Activated T-cell treated with anti-CD3 and anti-CD28 coated beads, Interleukin-2, amount 50 U/mL, for 72 hours (primary cell): ENCODE measurements at places on chromosomes 11 and 22.

DNA sequence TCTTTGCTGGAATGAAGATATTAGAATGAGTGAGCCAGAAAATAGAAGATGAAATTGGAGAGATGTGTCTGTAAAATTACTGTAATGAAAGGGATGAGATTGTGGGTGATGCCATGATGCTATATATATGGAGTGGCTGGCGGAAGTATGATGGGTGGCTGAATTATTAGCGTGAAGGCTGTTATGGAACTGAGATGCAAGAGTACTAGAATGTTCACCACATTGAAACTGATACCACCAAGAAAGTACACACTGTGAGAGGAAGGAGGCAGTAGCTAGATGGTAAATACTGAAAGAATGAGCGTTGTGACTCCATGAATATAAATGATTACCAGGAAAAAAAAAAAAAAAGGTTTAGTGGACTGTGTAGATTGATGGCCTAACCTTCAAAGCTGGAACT is 411.9 kb downstream of the CNTN5 start:
- no peak for DNase-seq

- no peak for DNase-seq
Measured at GRCh38 chr11:111870522-111870885, 877 bp downstream of the ALG9 start.

GRCh38 chr11:43381802-43382201 is 23.1 kb downstream of the TTC17 start:
- no peak for DNase-seq

DNA sequence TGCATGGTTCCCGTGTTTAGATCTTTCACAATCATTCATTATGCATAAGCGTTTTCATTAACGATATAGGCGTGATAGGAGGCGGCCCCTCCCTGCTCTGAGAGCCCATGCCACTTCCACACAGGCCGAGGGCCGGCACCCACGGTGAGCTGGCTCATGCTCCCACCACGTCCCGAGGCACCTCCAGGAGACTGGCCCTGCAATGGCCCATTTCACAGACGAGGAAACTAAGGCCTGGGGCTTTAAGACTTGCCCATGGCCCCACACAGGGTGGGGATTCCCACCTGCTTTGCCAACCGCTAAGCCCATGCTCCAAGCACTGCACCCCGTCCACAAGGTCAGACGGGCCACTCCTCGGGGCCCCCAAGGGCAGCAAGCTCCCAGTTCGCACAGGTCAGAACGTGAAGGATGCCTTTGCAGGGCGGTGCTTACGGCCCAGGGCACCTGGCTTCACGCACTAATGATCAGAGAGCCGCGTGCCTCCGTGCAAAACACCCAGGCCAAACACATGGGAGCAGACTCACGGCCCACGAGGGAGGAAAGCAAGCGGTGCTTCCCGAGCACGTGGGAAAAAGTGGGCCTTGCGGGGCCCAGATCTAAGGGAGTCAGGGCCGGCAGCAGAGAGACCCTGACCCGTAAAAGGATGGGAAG is 8.3 kb downstream of the OSBPL5 start:
- DNase-seq: no peak

DNA sequence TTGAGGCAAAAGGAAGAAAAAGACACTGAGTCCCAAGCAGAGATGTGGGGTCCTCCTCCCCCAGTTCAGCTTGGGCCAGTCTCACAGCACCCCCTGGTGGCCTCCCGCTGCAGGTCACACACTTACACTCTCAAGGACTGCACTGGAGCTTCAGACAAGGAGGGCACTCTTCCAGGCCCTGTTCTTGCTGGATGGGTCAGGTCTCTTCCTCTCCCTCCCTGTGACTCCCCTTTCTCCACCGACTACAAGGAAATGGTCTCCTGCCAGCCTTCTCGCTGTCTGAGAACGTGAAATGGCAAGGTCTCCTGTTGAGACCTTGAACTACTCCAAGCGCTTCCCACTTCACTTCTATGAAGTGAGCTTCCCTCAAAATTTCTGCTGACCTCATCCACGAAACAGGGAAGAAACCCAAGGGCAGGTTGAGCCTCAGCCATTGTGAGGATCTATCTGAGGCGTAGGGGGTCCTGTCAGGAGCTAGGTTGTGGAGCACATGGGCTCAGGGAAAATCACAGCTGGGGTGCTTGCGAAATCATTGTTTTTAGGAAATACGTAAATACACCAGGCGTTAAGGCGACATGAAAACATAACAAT is 11.2 kb upstream of the IGLL1 start:
- DNase-seq: peak; percentile 63

DNA sequence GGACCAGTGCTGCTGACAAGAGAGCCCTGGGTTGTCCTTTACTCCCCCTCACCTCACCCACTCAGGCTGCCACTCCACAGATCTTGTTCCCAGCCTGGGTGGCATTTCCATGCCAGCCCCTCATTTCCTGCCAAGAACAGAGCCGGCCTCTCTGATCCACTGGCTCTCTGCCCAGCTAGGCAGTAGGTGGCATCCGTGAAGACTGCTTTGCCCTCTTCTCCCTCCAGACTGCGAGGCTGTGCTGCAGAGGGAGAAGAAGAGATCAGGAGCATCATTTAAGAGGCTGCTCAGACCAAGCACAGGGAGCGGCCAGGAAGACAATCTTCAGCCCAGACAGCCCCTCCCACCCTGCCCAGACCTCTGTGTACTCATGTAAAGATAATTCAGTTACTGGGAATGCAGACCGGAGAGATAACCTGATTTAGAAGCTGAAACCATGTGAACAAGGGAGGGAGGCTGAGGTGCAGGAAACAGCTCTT is 126.9 kb upstream of the NCAM1 start:
- DNase-seq: no peak

DNA sequence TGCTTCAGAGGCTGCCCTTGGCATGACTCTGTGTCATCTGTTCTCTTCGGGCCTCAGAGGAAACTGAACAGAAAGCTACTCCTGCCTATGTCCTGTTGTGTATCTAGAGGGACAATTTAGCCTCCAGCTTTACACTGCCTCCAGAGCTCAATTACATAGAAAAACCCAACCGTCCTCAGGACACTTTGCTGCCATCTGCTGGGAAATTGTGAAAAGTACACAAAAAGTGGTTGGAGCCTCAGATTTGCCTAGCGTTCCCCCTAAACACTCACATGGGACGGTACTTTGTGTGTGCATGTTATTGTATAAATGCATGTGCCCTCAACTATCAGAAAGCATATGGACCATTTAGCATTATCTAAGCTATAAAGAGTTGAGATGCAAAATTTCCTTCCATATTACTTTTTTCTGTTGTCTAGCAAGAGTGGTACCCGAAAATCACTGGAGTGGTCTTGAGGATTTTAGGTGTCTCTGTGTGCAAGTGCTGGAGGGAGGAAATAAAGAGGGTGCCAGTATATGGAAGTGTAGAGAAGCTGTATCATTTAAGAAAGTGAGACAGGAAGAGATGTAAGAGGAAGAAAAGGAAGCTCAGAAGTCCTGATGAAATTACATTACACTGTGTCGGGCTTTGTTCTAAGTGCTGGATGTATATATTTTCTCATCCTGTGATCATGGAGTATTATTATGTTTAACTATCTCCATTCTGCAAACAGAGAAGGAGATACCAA is 8.7 kb upstream of the MS4A4E start:
- DNase-seq: peak; percentile 23

DNA sequence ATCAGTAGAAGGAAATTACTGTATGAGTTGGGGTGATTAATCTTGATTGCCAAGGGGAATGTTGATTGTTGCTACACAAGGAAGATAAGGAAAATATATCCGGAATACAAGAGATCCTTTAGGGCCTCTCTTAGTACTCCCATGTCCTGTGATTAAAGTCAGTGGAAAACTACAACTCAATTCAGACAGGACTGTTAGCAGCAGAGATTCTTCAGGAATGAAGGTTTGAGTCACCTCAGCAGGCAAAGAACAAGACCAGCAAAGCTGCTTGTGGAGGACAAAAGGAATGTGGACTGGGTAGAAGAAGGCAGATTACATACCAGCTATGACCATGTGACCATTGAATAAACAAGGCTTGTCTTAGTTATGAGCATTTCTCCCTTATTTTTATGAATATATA is 478.2 kb downstream of the BUD13 start:
- DNase-seq: no peak

DNA sequence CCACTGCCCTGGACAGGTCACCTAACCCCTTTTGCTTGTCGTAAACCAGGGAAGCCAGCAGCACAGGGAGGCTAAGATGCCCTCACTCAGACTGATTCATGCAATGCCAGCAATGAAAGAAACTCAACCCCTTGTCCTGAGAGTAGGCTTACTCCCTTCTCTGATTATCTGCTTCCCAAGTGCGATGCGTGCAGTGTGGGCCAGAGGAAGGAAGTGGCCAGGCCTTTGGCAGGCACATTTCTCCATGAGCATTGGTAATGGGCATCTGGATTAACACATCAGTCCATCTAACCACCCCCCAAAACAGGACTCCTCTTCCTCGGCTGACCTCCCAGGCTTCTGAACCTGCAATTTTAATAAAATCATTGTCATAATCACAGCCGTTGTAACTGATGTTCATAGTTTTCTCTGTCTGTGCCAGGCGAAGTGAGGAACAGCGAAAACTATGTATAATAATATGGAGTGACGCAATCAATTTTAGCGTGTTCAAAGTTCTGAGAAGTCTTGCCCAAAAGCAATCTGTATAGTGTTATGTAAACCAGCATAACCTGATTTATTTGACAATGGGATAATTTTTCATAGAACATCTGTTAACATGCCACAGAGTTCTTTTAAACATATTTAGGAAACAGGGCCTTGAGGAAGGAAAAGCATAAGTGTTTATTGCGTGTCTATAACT is 33.9 kb downstream of the TST start:
- DNase-seq: no peak

GRCh38 chr11:96978751-96979150 is 588.9 kb downstream of the JRKL start:
- no peak for DNase-seq

DNA sequence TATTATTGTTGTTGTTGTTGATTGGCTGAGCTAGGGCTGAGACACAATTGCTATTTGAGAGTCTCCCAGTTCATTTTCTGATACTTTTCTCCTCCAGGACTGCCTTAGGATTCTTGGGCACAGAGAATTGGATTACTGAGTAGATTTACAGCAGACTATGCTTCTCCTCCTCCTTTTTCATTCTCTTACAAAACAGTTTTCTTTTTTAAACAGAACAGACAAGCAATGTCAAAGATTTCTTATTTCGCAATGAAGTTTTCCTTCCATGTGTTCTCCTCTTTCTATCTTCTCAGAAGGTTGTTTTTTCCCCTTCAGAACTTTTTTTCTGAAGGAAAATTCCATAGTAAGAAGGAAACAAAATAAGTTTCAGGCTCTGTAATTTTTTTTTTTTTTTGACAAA is 19.8 kb upstream of the TIMP3 start:
- DNase-seq: no peak

DNA sequence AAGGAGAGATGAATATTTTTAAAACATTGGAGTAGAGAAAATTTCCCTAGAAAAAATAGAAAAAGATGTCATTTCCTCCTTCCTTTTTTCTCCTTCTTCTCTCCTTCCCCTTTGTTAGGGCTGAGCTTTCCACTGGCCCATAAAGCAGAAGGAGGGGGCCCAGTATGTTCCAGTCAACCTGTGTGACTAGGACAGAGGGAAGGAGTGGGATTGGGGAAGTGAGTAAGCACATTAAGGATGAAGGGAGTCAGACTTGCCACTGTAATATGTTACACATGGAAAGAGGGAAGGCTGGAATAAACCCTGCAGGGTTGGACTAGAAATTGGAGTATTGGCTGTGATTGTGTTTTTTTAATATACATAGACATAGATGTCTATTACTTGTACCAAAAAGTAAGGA is 20.1 kb upstream of the SPINDOC start:
- no peak for DNase-seq

DNA sequence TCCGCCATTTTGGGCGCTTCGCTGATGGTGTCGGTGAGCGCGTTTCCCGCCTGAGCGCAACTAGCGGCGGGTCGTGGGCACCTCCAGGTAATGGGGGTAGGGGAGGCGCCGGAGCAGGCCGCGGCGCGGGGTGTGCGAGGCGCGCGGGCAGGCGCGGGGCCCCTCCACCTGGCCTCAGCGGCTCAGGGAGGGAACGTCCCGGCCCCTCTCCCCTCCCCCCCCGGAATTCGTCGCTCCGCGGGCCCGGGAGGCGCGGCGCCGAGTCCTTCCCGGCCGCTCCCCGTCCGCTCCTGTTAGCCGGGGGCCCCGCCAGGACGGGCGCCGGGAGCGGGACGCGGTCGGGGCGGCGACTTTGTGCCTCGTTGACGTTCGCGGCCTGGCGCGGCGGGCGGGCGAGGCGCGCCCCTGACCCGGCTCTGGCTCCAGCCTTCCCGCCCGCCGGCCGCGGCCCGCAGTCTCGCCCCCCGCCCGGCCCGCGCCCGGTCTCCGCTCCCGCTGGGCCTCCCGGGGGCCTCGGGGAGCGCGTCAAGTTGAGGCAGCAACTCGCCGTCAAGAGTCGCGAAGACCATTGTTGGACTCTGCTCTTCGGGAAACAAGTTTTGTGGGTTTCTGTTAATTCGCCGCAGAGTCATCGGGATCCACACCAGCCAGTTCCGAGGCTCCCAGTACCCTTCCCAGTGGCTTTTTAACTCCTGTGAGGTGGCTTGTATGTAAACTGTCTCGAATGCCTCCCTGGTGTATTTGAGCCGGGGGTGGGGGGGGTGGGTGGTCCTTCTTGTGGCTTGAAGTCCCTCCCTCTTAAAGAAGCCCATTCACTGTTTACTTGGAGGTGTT is at the start of gene PPP6R3:
TSS of gene PPP6R3 (plus strand) at position 12 of the 834 bp plus-strand sequence. CDS start 76,913 bp downstream, outside the sequence.
- no peak for DNase-seq

DNA sequence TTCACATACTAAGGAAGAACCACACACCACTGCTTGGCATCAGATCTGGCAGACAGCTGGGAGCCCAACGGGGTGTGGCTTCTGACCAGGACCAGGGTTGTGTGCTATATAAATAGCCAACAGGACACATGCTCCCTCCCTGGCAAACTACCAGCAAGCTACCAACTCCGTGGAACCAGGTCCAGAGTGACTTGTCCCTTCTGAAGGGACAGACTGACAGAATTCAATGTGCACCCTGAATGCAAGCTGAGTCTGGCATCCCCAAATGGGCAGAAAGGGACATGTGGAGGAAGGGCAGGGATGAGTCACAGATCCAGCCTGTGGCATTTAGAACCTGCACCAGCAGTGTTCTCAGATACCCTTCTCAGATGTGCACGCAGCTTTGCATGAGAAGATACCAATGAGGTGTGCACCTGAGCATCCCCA is 92.9 kb downstream of the MICAL3 start:
- no peak for DNase-seq

DNA sequence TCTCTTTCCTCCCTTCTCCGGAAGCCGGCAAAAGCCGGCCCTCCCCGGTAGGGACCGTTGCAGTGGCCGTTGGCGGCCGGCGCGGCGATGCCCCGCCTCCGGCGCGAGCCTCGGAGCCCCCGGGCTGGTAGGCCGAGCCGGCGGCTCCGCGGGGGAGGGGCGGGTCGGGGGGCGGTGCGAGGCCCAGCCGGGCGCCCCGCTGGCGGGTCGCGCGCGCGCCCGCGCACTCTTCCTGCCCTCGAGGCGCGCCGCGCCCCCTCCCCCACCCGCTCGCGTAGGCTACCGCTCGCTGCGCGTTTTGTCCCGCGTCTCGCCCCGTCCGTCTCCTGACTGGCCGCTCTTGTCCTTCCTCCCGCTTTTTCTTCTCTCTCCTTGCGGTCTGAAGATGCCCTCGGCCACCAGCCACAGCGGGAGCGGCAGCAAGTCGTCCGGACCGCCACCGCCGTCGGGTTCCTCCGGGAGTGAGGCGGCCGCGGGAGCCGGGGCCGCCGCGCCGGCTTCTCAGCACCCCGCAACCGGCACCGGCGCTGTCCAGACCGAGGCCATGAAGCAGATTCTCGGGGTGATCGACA is 591 bp downstream of the CAPRIN1 start:
- peak; percentile 90 for DNase-seq
